Tibial artery (tissue), 4 donors: ENCODE measurements at places on chromosomes 1 and 21.

DNA sequence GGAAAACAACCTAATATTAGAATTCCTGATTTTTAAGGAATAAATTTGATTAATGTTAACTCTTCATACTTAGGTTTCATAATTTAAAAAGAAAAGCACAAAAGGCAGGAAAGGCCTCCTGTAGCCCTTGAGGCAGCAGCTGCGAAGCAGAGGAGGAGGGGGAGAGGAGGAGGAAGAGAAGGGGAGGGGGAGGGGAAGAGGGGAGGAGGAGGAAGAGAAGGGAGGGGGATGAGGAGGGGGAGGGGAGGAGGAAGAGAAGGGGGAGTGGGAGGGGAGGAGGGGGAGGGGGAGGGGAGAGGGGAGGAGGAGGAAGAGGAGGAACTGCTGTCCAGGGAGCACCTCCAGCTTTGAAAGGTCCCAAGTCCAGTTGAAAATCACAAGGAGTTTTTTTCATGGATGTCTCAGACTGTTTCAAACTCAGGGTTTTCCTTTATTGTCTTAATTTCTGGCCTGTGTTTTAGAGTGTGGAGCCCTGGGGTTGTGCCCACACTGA lies 35.1 kb upstream of the DIP2A start:
- DNase-seq, result no peak

- no peak for DNase-seq
Observed at GRCh38 chr21:33963848-33964555, 48.4 kb upstream of the ATP5PO start.

DNA sequence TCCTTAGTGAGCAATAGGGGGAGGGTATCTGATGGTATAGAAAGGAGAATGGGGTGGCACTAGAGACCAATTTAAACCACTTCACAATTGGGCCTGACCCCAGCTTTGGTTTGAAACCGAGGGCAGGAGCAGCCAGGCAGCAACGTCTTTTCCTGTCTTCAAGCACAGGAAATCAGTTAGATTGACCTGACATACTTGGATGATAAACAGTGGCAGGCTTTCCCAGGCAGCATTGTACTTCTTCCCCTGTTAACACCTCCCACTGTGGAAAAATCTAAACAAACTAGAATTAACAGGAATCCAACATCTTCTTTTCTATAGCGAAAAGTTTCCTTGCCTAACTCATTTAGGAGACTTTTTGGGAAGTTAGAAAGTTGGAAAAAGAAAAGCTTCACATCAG lies 40.6 kb downstream of the SELL start:
- DNase-seq, result no peak

DNA sequence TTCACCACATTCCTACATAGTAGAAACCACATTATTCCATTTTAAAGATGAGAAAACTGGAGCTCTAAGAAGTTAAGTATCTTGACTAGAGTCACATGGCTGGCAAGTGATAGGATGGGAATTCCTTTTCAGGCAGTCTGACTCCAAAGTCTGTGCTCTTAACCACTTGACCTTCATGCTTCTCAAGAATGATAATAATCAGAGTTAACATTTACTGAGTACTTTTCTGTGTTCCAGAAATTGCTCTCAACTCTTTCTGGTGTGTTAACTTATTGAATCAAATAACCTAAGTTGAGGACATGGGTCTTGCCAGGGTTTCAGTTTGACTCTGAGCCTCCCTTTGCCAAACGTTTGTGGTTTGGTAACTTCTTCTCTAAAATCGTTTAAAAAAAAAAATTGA lies 169.4 kb downstream of the RASAL2 start:
- no peak for DNase-seq

- DNase-seq, result peak; percentile 32
Observed at GRCh38 chr1:154456631-154457030, 45.4 kb upstream of the TDRD10 start.

DNA sequence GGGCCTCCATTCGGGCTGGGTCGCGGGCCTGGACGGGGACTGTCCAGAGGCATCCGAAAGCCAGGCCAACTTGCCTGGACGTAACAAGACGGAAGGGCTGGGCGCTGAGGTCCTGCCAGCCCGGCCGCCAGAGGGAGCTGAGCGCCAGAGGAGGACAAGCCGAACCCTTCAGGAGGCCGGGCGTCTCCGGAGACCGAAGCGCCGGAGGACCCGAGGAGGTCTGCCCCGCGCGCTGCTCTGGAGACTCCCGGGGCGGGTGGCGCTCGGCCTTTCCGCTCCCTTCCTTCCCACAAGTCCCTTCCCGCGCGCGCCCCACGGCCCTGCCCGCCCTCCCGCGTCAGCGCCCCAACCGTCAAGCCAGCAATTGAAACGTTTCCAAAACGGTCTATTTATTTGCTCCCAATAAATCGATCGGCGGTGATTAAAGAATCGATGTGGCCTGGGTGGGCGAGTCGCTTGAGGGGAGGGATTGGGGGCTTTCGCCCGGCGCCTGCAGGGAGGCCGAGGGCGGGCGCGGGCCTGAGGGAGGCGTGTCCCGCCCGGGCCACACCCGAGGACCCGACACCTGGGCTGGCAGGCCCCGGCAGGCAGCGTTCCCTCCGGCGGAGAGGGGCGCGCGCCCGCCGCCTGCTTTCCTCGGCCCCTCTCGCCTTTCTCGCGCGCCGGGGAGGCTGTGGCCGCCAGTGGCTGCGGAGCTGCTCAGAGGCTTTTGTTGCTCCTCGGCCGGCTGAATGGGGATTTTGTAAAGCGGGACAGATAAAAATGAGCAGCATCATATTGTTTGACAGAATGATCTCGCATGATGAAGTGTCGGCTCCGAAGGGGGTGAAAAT lies 5.2 kb upstream of the FOXD3 start:
- DNase-seq, result no peak

GRCh38 chr1:112905395-112906149 lies 50.4 kb downstream of the SLC16A1 start:
- DNase-seq, result no peak

- no peak for DNase-seq
Observed at GRCh38 chr1:190172651-190173430, 304.8 kb downstream of the BRINP3 start.

- DNase-seq, result peak; percentile 98
Observed at GRCh38 chr1:151008244-151009205, at the start of gene PRUNE1. PRUNE1 (plus strand) TSS chr1:151008449; CDS start chr1:151008633, 184 bp downstream.

DNA sequence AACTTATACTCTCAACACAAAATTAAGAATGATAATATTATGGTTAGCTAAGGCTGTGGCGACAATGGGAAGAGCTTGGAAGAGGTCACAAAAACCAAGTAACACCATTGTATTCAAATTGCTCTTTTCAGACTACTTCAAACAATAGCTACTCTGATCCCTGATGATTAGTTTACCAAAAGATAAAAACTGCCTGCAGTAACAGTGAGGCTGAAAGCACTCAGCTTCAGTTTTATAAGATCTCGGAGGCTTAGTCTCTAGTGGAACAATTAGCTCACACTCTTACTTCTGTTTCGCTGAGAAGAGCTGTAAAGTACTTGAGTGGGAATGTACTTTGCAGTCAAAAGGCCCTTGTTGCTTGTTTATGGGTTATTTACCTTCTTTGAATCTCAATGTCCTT lies 278.5 kb downstream of the LRRC7 start:
- DNase-seq, result no peak

- DNase-seq, result no peak
Observed at GRCh38 chr1:99119188-99119587, 114.5 kb upstream of the PLPPR5 start.

- DNase-seq, result peak; percentile 60
Observed at GRCh38 chr1:153357076-153357852, 390 bp upstream of the S100A9 start.

DNA sequence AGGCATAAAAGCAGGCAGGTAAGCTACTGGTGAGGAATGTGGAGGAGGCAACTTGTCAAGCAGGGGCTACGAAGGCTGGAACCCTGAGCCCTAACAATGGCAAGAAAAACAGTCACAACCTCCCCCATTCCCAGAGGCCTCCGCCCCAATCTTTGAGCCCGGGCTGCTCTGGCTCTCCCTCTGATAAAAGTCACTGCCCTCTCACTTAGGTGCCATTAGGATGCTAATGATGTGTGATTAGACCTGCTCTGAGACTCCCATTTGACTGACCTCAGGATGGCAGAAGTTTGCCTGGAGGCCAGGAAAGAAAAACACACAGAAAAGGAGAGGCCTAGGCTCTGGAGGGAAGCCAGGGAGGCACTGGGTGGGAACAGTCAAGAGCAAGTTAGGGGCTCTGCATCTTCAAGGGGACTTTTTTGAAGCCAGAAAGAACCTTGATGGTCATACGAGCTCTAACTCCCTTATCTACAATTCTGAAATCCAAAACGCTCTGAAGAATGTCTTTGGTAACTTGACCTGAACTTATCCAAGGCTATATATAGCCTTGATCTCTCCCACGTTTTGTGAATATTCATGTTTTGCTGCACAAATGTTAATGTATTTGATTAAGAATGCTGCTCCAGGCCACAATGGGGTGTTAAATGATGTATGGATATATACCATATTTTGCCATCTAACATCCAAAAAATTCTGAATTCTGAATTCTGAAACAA lies 98.9 kb downstream of the TRABD2B start:
- no peak for DNase-seq

- no peak for DNase-seq
Observed at GRCh38 chr1:222523852-222524251, 24.1 kb downstream of the HHIPL2 start.

DNA sequence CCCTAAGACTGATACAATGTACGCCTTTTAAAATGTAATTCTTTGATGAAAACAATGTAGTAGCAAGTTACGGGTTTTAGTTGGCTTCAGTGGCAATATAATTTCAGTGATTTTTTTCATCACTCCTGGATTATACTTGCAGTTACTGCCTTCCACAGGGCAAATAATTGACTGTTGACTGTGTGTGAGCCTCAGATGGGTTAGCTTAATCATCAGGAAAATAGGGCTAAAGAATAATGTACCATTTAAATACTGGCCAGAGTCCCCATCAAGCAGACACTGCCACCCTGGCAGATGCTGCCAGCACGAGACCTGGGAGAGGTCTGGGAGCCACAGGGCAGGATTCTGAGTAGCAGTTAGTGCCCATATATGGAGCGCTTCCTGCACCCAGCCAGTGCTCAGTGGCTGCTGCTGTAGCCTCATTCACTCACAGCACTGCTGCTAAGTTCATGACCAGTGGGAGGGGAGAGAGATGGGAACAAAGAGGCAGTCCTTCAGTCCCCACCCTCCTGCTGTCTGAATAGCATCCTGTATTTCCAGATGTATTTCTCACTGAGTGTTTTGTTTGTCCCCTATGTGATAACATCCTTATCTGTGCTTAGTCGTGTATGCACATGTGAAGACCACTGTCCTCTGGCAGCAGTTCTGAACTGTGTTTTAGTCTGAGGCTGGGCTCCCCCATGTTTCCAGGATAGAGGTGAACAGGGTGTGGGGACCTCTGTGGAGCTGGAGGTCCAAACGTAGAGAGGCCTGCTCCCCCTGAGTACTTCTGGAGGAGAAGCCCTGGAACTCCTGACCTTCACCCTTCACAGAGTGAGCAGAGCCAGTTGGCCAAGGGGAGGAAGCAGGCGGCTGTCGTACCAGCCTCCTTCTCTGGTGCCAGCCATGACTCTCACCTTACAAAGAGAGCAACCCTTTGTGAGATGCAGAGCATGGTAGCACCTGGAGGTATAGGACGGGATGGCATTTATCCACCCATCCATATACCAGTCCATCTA lies 80.4 kb downstream of the ADARB1 start:
- DNase-seq, result no peak

GRCh38 chr1:11860083-11860482 lies 1.3 kb upstream of the NPPB start:
- no peak for DNase-seq

DNA sequence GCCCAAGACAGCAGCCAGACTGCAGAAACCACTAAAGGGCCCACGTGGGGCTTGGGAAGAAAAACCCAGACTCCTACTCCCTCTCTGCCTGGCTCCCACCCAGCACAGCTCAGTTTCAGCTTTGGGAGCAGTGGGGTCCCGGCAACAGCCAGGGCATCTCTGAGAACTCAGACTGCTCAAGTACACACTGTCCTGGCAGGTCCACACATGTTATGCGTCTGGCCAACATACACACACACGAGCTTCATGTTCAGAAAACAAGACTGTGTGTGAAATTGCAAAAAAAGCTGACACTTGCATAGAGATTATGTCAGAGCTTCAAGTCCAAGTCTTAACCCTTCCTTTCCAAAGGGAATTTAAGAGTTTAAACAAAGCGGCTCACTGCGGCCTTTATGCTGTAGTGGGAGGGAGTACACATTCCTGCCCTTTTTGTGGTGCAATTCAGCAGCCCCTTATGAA lies 136.6 kb upstream of the CD34 start:
- DNase-seq, result peak; percentile 96

- DNase-seq, result no peak
Observed at GRCh38 chr1:114328361-114328904, 174.8 kb upstream of the SYT6 start.

GRCh38 chr21:46157396-46157986 lies 2.1 kb upstream of the FTCD start:
- peak; percentile 10 for DNase-seq

DNA sequence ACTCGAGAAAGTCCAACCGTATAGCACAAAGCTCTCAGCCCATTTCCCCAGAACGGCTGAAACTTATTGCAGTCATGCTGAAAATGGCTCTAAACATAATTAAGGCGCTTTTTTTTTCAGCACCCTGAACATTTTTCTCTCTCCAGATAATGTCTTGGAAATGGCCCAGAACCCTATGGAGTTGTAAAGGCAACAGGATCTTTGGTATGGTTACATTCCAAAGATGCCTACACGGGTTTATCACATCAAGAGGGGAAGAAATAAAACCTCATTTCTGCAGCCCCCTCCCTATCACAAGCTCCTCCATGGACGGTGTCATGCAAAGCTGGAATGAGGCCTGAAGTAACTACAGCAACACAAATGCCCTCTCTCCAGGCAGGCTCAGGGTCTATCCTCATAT lies 126.4 kb upstream of the GALNT2 start:
- no peak for DNase-seq

- no peak for DNase-seq
Observed at GRCh38 chr1:222798975-222799374, 15.9 kb upstream of the DISP1 start.

DNA sequence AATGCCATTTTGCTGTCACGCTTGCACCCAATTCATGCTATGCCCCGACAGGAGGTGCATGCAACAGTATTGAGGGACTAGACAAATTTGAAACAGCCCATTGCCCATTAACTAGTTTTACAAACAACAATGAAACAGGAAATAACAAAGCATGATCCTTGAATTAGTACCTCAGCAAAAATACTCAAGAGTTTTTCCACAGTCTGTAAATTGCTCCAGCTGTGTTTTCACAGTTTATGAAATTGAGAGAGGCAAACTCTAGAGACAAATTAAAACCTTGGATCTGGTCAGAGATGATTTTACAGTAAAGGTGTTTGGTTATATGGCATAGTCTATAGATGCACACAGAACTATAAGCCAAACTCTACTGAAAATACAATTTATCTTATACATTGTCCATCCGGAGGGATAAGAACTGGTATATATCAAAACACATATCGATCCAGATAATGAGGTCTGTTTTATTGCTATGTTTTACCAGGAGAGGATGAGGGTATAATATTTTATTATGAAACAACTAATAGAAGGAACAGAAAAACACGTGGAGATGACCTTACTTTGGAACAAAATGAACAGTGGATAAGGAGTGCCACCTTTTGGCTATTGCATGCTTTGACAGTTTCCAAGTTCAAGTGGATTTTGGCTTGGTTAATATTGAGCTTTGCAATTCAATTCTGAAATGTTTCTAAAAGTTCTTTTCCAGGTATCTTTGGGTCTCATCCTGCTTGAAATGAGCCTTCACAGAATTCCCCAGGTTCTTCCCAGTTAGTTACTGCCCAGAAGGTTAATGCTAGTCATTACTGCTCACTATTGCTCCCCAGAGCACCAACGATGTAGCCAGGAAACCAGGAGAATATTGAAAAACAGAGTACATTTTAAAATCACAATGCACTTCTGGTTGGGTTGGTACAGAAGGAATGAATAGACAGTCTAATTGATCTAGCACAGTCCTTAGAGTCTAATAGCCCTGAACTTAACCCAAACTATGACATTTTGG lies 45.7 kb downstream of the ZC3H11B start:
- DNase-seq, result no peak

GRCh38 chr1:14363707-14364413 lies 234.6 kb upstream of the KAZN start:
- no peak for DNase-seq
